ENCODE measurements at places on chromosomes 1 and 21.

- DNase-seq, result no peak
These were observed 57.7 kb downstream of the PRDM2 start for GRCh38 chr1:13757693-13758092.

GRCh38 chr1:85748120-85748519 lies 39.9 kb upstream of the ZNHIT6 start:
- no peak for DNase-seq

GRCh38 chr1:27428316-27429028 lies 36.0 kb downstream of the GPR3 start:
- no peak for DNase-seq

GRCh38 chr1:200454425-200454824 lies 44.6 kb upstream of the ZNF281 start:
- no peak for DNase-seq

DNA sequence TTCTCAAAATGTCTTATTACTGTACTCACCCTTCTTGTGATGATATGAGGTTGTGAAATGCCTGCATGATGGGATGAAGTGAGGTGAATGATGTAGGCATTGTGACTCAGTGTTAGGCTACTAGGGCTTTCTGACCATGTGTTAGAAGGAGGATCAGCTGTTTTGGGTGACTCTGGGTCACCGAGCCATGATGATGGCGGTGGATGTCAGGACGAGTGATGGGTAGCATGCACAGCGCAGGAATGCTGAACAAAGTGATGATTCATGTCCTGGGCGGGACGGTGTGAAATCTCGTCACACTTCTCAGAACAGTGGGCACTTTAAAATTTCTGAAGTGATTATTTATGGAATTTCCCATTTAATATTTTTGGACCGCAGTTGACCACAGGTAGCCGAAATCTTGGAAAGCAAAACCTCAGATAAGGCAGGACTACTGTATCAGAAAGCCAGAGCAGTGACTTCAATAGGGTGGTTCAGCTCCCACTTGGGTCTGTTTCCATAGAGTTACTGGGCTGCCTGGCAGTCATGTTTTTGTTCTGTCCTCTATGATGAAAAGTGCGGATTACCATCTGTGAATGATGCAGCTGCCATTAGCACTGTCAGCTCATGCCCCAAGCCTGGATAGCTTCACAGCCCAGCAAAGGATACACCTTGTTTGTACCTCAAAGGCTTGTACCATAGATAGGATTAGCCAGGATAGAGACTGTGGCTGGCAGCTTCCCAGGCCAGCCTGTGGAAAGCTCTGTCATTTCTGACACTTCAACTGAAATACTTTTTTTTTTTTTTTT lies 26.6 kb downstream of the IL6R start:
- DNase-seq, result no peak

DNA sequence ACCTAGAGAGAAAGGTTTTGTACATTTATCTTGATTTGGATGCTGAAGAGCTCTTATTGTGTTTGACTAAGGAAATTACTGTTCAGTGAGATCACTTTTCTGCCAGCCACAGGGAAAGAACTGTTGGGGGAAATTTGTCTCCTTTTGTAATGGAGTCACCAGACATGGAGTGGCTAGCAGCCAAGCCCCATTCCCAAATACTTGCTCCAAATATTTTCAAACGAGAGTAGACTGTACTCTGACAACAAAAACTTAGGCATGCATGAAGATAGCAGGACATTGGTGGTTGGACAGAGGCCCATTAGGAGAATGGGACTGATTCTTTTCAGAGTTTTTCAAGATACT lies 21.1 kb downstream of the IPO9 start:
- DNase-seq, result no peak

GRCh38 chr21:14452031-14452726 lies 69.2 kb upstream of the HSPA13 start:
- no peak for DNase-seq

GRCh38 chr21:21051109-21052055 lies 53.2 kb downstream of the NCAM2 start:
- DNase-seq, result no peak

DNA sequence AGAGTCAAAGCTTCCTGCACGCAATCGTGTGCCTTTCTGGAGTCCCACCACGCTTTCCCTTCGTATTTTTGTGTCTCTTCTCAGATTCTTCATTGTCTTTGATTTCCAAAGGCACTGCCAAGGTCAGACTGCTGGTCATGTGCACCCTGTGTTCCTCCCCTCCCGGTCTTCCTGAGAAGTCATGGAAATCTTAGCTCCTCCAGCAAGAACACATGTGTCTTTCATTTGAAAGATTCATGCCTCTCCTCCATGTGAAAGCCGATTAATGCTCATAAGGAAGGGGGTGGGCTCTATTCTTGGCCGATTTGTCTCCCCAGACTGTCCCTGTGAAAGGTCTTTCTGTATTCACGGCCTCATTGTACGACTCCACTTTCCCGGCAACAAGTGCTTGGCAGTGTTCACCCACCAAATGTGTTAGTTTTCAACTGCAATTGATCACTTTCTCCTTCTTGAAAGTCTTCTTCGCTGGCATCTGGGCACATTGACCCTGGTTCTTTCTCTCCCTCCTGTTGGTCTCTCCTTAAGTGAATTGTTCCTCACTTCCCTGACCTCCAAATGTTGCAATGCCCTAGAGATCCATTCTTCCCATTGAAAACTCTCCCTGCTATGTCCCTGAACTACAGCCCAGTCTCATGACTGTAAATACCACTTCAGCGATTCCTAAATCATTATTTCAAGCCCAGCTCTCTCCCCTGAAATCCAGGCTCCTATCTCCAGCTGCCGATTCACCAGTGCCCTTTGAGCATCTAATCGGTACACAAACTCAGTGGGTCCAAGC lies 25.4 kb downstream of the MX2 start:
- no peak for DNase-seq

DNA sequence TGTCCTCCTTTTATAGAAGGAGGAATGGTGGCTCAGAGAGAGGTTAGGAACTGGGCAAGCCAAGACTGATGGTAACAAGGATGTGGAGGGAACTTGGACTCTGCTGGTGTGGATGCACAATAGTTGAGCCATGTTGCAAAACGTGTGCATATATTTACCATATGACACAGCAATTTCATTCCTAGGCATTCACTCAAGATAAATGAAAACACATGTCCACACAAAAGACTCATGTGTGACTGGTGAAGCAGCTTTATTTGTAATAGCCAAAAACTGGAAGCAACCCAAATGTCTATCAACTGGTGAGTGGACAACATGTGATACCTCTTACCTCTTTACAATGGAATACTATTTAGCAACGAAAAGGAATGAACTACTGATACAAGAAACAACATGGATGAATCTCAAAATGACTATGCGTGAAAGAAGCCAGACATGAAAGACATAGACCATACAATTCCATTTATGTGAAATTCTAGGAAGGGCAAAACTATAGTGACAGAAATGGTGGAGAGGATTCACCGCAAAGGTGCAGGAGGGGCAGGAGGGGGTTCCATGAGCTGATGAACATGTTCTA lies 36.2 kb downstream of the CAMK2N1 start:
- no peak for DNase-seq

DNA sequence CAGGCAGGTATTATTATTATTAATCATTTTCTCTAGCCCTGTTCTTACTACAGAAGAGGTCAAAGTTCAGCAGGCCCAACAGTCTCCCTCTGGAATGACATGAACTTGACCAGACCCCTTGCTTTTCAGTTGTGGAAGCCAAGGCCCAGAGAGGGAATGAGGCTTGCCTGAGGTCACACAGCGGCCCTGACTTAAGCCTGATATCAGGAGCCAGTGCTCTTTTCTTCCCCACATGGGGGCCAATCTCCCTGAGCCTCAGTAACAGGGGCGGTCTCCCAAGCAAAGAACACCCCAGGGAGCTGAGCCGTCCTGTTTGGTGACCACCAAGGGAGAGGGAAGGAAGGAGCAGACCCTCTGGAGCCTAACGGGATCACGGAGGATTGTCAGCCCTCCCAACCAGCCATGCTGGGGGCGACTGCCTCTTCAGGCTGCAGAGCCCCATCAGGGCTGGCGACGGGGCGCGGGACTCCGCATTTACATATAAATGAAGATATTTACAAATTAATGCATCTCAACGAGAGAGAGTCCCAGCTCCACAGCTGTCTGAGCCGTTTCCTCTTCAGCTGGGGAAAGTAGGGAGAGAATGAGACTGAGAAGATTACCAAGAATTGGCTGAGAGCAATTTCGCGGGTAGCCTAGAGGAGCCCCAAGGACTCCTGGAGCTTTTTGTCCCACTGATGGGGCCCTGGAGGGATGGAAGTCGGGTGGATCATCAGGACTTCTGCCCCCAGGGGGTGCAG lies 186.1 kb upstream of the KLHDC7A start:
- no peak for DNase-seq

- DNase-seq, result no peak
These were observed 160.0 kb downstream of the PRDM2 start for GRCh38 chr1:13860031-13860430.

- no peak for DNase-seq
These were observed 12.3 kb downstream of the SYDE2 start for GRCh38 chr1:85188530-85188929.
